Left ventricle myocardium inferior (tissue), 1 donor: ENCODE measurements at places on chromosomes 7 and 10. TPM values are rescaled to one million over a fixed set of nuclear protein-coding genes. Genes with fewer than 3 reads are reported as not detected.

Gene CNPY4
- total RNA-seq: 8.5 TPM

Gene HOXA9
- not detected for total RNA-seq

DNA sequence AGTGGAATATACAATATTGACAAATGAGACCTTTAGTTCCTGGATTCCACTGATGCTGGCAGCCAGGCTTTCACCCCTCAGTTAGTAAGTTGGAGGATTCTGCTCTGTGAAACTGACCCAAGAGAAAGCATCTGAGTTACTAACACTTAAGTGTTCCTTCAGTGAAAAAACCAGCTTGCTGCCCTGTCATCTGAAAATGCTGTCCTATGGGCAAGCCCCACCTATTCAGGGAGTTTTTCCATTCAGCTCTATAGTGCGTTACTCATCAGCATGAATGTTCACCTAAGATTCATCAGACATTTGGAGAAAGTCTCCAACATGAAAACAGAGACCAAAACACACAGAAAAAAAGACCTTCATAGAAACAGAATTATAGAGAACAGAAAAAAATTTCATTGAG, 37.9 kb downstream of the PRPF18 start:
- peaks cover 42% of the 10 kb centered on the region for H3K36me3 ChIP-seq
- DNase-seq: no peak
- no peaks in the 10 kb centered on the region for H3K4me1 ChIP-seq
- H3K4me3 ChIP-seq: no peak overlapping the region

DNA sequence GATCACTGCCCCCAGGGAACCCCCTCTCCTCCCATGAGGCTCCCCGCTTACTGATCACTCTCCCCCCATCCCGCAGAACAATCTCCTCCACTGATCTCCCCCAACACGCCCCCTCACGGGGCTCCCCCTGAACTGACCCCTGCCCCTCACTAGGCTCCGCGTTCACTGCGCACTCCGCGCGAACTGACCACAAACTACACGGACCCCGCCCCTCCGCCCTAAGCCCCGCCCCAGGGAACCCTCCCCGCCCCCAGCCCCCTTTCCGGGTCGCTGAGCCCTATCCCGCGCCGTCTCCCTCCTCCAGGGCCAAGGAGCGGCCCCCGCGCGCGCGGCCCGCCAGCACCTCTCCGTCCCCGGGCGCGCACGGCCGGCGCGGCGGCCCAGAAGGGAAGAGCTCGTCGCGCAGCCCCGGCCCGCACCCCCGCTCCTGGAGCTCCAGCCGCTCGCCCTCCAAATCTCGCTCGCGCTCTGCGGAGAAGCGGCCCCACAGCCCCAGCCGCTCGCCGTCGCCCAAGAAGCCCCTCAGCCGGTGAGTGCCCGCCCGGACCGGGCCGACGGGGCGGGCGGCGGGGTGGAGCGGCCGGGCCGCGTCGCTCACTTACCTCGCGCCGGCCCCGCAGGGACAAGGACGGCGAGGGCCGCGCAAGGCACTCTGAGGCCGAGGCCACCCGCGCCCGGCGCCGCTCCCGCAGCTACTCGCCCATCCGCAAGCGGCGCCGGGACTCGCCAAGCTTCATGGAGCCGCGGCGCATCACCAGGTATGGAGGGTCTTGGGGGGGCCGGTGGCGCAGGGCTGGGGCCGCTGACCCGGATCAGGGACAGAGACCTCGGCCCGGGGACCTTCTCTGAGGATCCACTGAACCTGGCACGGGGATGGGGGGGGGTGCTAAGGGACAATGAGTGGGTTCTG, 19.9 kb upstream of the HSPB1 start:
- peak overlapping the region; percentile 19 for H3K27ac ChIP-seq
- no peaks in the 10 kb centered on the region for H3K36me3 ChIP-seq
- peak overlapping the region; percentile 70 for H3K4me3 ChIP-seq
- H3K4me1 ChIP-seq: peaks cover 17% of the 10 kb centered on the region

DNA sequence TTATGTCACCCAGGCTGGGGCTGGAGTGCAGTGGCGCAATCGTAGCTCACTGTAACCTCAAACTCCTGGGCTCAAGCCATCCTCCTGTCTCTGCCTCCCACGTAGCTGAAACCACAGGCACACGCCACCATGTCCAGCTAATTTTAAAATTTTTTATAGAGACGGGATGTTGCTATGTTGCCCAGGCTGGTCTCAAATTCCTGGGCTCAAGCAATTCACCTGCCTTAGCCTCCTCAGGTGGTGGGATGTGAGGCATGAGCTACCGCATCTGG, 123.2 kb upstream of the PARD3 start:
- H3K27me3 ChIP-seq: no peaks in the 10 kb centered on the region
- peaks cover 9% of the 10 kb centered on the region for H3K4me1 ChIP-seq
- no peaks in the 10 kb centered on the region for H3K36me3 ChIP-seq
- H3K4me3 ChIP-seq: no peak overlapping the region
- DNase-seq: no peak
